ENCODE measurements at places on chromosomes 1 and 21.

DNA sequence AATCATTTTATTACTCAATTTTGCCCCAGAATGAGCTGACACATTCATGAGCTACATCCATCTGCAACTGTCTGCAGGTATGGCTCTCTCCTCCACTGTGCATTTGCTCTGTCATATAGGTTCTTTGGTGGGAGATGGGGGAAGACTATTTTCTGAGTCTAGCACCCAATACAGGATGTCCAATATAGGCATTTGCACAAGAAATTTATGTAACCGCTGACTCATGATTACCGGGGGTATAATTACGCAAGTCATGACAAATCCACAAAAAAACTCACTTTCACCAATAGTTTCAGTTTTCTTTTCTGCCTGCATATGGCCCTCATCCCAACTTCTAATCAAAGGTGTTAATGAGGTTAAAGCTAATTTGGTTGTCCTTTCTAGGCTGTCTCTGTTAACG, 17.5 kb upstream of the VSIG8 start:
- no peak for DNase-seq

- DNase-seq = no peak
Measured at GRCh38 chr1:151043163-151043562, 4.4 kb upstream of the C1orf56 start.

DNA sequence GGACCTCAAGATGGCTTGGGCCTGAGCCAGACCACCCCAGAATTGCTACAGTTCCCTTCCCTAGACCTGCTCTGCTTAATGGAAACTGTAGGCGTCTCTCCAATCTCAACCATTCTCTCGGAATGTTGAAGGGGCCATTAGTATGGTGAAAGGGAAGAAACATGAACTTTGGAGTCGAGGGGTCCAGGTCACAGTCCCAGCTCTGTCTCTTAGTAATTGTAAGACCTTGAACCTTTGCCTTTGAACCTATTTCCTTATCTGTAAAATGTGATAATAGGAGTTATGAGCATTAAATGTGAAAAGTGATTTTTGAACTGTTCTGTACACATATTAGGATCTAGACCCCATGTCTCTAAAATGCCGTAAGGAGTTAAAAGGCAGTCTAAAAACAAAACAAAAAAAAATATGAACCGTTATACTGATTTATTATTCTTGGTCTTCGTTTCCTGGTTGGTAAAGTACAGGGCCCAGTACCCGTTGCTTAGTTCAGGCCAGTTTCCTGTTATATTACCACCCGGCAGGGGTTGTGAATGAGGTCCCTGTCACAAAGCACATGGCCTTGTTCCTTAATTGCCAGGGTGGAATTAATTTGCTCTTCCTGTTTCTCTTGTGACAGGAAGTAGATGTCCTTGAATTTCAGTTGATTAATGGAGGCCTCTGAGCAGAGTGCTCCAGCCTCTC, 42.3 kb downstream of the TCEANC2 start:
- no peak for DNase-seq

GRCh38 chr1:154807048-154807591, 63.0 kb downstream of the KCNN3 start:
- DNase-seq = no peak

GRCh38 chr1:100710906-100711682, 8.4 kb upstream of the VCAM1 start:
- no peak for DNase-seq

DNA sequence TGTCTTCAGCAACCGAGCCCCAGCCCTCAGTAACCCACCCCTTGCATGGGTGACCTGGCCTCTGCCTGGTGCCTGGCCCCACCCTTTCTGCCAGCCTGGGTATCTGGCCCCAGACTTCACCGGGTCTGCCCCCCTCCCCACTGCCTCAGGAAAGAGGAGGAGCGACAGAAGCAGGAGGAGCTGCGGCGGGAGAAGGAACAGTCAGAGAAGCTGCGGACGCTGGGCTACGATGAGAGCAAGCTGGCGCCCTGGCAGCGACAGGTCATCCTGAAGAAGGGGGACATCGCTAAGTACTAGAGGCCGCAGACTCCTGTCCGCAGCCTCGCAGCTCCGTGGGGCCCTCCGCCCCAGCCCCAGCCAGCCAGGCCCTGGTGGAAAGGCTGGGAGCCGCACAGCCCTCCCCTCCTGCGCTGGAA, 6.1 kb downstream of the TNFRSF25 start:
- DNase-seq = peak; percentile 57

GRCh38 chr1:237042526-237042891, 525 bp downstream of the RYR2 start:
- DNase-seq = no peak

GRCh38 chr1:77565321-77565720, 117.1 kb downstream of the ZZZ3 start:
- DNase-seq = no peak

DNA sequence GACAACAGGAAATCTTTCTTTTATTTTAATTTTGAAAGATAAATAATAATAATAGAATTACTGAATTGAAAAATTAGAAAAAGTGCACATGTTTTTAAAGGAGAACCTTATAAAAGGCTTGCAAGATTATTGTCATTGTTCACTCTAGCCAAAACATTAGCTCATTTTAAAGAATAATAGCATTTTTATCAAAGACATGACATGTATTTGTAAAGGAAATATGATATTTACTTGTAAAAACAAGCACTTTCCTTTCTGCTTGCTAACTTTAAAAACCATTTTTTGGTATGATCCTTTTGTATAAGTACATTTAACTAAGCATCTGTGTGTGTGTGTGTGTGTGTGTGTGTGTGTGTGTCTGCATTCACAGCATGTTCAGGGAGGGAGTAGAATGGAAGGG, 156.3 kb upstream of the C1orf87 start:
- DNase-seq = no peak

DNA sequence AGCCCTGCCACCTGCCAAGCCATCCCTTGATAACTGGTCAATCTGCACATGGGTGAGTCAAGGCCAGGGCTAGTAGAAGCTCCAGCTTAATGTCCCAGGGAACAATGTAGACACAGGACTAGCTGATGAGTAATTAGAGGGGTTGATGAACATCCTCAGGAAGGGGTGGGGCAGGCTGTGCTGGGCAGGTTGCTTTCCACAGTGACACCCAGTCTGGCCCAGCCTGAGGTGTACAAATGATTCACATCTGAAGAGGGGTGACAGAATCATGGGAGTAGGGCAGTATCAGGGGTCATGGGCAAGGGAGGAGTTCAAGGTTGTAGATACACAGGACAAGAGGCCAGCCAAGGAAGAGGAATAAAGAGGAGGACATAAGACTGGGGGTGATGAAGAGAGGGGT, 4.3 kb downstream of the LPAR3 start:
- peak; percentile 23 for DNase-seq

DNA sequence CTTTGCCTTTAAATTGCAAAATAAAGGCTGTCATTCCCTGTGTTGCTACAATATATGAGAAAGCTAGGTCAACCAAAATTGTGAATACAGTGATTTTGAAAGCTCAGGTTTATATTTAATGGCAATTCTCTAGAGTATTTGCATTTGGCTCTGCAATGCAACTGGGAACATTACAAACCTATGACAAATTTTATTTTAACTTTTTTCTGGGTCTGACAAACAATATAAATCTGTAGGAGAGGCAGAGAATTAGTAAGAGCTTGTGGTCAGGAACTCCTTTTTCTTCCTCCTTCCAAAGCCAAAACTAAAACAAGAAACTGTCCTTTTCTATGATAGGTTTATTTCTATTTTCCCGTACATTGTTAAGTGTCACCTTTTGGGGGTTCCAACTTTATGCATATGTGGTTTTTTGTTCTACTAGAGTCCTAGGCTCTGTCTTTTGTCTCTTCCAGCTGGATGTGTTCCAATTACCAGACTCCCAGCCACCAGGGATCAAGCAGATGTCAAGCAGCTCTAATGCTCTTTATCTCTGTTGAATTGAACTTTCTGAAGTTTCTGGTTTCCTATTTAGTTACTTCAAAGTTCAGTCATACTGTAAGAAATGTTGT, 106.9 kb downstream of the ASH1L start:
- DNase-seq = no peak

DNA sequence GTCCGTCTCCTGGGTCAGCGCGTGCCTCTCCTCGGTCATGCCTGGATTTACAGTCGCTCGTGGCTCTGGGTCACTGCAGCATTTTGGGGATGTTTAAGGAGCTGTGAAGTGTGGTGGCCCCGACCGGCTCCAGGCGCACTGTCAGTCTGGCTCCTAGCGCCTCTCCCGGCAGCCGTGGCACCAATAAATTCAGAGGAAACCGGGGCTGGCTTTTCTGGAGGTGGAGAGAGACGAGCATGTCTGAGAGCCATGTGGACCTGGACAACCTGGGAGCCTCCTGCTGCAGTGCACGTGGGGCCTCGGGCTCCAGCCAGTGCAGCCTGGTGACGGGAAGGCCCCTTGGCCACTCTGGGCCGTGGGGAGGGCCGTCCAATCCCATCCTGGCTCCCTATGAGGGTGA, 17.1 kb downstream of the PLCH2 start:
- DNase-seq = no peak

DNA sequence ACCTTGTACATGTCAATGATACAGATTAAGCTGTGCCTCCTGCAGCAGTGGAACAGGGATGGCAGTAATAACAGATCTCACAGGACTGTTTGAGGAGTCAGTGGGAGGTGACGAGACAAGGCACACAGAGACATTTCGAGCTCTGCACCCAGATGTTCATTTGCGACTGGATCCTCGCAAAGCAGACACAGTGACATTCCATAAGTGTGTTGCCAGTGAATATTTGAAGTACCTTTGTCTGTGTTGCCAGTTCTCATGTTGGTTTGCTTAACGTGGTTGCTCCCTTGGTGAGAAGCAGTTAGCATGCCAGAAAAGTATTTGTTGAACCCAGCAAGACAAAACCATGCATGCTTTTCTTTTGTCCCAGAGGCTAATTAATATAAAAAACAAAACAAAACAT, 67.0 kb downstream of the NID1 start:
- DNase-seq = no peak

DNA sequence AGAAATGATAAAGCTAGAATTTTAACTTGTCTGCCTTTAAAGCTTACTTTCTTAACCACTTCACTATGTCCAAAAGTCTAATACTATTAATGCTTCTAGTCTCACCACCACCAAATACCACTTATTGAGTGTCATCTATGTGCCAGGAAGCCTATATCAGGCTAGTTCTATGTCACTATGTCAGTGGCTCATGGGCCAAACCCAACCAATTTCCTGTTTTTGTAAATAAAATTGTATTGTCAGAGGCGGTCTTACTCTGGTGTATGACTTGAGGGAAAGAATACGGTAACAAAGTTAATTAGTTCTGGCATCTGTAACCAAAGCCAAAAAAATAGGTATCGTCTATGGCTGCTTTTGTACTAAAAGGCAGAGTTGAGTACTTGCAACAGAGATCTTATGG, 14.8 kb downstream of the F5 start:
- DNase-seq = no peak

- no peak for DNase-seq
Measured at GRCh38 chr1:154954541-154954940, 1.4 kb downstream of the PBXIP1 start.

GRCh38 chr1:84259989-84260388, 41.5 kb upstream of the SAMD13 start:
- DNase-seq = no peak

DNA sequence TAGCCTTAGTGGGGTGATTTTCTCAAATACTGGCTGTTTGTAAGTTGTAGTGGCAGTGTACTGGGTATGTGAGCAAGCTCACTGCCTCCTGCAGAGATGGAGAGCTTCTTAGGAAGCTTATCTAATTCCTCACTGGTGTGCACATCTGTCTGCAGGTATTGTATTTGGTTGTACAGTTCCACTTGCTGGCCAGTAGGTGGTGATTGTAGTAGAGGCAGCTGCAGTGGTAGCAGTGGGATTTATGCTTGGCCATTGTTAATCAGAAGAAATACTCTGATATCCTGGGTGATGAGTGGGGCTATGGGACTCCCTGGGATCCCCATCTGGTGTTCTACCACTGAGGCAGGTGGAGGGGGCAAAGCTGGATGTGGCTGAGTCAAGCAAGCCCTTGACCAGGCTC, 276.1 kb upstream of the SPAG17 start:
- DNase-seq = no peak

All from stimulated activated CD4-positive, alpha-beta T cell treated with anti-CD3 and anti-CD28 coated beads, TNF-alpha, amount 100 ng/mL, for 4 hours (primary cell).